Caki2 (cell line): ENCODE measurements at places on chromosomes 5 and 9.
A peak's percentile ranks its signal among the peaks of the same experiment; 100 is the strongest.

DNA sequence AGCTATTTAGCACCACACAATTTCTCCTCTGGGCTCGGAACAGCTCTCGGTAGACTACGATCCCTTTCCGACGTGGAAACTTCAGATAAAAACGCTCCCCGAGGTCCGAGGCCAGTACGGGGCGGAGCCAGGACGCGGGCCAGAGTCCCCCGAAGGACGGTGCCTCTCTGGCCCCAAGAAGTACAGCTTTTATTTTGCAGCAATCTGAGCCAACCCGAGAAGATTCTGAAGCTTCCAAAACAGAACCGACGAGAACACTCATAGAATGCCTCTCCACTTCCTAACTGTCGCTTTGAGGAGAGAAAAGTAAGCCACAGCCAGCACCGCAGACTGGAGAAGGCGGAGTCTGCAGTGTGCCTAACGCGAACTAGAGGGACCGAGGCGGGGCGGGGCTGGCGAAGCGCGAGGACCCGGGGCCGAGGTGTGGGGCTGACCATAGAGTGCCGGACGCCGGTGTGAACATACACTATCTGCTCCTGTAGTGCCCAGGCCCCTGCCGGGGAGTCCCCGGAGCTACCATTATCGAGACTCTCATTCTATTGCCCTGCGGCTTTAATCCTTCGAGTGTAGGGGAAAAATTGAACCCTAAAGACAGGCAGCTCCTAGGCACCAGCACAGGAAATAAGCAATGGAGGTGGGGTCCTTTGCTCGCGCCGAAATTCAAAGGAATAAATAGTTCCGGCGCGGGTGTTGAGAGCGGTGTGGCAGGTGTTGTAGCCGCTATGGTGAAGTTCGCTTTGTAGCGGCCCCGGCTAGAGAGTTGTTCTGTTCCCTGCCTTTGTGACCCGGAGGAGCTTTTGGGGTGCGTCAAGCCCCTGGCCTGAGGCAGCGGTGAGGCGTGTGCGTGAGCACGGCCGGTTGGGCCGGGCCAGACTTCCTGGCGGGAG lies at the start of gene SMC2:
TSS of gene SMC2 (plus strand) at position 663 of the 887 bp plus-strand sequence. CDS start 1,076 bp downstream, outside the sequence.
- DNase-seq: peak; percentile 94

GRCh38 chr5:83817591-83817990 lies 96.9 kb upstream of the HAPLN1 start:
- no peak for DNase-seq

GRCh38 chr9:93270976-93271375 lies 87.0 kb downstream of the WNK2 start:
- no peak for DNase-seq

DNA sequence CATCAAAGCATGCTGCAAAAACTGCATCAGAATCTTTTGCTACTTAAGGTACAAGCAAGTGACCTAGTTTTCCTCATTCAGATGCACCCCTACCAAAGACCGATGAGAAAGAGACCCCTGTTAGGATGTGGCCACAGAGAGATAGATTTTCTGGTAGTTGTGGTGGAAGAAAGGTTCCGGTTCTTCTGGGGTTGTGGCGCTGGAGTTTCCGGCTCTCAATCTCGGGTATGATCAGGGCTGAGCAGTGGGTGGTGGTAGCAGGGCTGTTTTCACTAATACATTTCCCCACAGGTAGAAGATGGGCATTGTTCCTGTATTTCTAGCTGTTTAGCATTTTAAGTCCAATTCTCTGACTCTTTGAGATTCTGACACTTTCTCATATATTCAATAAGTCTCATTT lies 58.4 kb downstream of the PCSK1 start:
- DNase-seq: no peak

- DNase-seq: no peak
Measured at GRCh38 chr5:151432210-151432609, 15.2 kb upstream of the SLC36A1 start.

GRCh38 chr9:135036861-135037465 lies 50.5 kb upstream of the OLFM1 start:
- no peak for DNase-seq

- DNase-seq: peak; percentile 38
Measured at GRCh38 chr5:149452007-149452664, 73.0 kb upstream of the IL17B start.

DNA sequence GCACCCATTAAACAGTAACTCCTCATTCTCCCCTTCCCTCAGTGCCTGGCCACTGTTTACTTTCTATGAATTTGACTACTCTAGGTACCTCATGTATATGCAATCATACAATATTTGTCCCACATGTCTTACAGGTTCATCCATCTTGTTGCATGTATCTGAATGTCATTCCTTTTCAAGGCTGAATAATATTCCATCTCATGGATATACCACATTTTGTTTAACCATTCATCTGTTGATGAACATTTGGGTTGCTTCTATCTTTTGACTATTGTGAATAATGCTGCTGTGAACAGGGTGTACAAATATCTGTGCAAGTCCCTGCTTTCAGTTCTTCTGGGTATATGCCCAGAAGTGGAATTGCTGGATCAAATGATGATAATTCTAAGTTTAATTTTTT lies 40.9 kb downstream of the INIP start:
- DNase-seq: no peak

- no peak for DNase-seq
Measured at GRCh38 chr9:18009902-18010301, 431.0 kb downstream of the SH3GL2 start.

GRCh38 chr5:178583279-178583678 lies 6.9 kb downstream of the COL23A1 start:
- no peak for DNase-seq

- peak; percentile 36 for DNase-seq
Measured at GRCh38 chr5:94901191-94901979, 282.9 kb downstream of the SLF1 start.

DNA sequence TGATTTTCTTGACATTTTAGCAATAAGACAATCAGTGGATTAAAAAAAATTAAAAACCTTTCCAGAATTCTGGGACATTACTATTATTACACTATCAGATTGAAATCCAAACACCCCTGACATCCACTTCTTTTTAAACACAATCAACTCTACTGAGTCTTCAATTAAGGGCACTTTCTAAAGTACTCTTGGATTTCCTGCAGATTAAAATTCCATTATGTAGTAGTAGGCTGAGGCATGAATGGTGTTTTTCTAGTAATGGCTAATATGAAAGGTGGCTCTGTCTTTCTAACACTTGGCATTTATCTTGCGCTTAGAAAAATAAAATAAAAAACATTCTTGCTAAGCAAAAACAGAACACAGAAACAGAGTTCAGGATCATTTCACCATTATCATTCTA lies 107.8 kb downstream of the OXCT1 start:
- no peak for DNase-seq

GRCh38 chr5:56426693-56427092 lies 193.6 kb upstream of the ANKRD55 start:
- no peak for DNase-seq

DNA sequence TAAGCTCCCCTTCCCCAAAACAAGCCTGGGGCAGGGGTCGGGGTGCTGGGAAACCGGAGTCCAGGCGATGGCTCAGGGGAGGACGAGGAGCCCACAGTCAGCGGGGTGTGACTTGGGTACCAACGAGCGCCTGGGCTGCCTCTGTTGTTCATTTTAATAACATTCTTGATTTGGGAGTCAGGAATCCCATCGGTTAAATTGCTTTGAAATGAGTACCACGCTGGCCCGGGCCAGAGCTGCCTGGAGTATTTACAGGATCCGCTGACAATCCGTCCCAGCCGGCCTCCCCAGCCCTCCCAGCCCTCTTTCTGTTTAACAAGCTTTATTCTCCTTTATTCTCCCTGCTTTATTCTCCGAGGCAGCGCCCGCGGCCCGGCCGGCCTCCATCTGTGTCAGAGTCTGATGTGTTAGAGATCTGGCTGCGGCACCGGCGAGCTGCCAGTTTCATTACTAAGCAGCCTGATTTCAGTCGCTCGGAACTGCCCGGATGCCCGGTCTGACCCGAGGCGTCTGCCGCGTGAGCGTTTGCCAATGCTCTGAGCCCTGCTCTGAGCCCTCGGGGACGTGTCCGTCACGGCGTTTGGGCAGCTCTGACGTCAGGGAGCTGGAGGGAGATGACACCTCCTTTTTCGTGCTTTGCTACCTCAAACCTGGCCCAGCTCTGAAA lies 16.5 kb upstream of the QRFP start:
- peak; percentile 86 for DNase-seq

- DNase-seq: peak; percentile 12
Measured at GRCh38 chr9:29039258-29039657, 1466.0 kb upstream of the C9orf72 start.
